ENCODE measurements at places on chromosomes 11 and 22.

- no peak for DNase-seq
Measured at GRCh38 chr11:115214644-115215234, 289.5 kb downstream of the CADM1 start.

DNA sequence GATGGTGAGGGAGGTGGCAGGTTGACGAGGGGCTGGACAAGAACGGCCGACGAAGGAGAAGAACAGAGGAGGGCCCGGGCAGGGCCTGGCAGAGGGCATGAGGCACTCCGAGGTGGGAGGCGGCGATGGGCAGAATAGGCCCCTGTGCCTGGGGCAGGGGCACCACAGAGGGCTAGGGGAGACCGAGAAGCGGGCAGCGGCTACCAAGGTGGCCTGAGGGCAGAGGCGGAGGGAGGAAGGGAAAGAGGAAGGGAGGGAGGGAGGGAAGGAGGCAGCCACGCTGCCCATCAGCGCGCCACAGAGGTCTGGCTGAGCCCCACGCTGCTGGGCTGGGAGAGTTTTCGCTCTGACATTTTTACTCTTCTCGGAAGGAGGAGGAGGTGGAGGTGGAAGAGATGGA is 11.3 kb downstream of the LSP1 start:
- DNase-seq, result no peak

DNA sequence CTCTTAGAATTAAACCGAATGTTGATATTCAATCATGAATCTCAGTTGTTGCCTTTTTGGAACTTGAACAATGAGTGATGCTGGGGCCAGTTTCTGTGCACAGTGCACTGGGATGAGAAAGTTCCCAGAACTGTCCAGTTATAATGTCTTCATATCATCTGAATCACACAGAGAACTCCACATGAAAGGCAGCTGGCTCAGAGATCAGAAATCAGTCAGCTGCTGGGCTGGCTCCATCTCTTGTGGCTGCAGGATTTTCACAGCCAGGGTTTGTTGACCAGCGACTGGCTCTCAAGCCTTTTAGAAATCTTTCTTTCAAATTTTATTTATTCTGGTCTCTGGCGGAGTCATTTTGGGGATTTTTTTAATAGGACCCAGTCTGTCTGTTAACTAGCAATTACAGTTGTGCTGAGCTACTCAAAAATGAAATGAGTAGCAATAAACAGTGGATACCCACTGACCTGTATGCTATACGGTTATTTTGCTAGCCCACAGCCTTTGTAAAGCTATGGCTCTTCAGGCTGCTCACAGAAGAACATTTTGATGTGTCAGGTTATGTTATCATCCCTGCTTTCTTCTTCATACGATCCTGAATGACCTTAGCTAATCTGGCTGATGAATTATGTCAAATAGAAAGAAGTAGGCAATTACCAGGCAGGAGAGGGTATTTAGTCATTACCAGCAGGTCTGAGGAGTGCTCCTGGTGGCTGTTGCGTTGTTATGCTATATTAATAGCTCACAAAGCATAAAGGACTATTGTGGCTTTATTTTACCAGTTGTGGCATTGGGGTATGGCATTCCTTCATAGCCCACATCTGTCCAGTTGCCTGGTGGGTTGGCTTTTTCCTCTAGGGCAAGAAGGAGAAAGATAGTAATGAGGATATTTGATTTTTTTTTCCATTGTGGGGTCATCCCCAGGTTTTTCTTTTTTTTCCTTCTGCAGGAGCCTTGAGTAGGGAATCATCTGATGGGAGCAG is 3.6 kb downstream of the FAT3 start:
- no peak for DNase-seq

DNA sequence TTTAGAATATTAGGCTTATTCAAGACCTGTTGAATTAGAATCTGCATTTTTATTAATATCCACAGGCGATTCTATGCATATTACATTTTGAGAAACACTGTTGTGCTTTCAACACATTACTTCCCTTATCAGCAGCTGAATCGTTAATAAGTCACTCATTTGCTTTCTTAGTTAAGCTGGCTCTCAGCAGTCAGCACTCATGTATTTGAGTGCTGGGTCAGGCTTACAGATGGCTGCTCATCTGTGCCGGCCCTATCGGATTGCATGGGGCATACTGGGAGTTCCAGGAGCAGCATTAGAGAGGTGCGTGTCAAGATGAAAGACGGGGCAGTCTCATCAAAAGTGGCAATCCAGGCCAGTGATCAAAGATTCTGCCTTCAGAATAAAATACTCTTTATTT is 10.8 kb upstream of the OR51L1 start:
- DNase-seq, result no peak

- DNase-seq, result no peak
Measured at GRCh38 chr11:833849-834311, 1.1 kb downstream of the CD151 start.

DNA sequence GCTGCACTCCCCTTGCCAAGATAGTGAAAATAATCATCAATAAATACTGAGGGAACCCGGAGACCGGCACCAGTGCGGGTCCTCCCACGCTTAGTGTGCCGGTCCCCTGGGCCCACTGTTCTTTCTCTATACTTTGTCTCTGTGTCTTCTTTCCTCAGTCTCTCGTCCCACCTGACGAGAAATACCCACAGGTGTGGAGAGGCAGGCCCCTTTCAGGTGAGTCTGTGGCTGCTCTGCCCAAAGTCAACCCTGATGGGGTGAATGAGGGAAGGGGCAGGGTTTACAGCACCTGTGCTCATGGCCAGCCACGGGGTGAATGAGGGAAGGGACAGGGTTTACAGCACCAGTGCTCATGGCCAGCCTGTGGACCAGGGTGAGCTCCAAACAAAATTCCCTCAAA is 4.7 kb downstream of the BET1L start:
- DNase-seq, result no peak

DNA sequence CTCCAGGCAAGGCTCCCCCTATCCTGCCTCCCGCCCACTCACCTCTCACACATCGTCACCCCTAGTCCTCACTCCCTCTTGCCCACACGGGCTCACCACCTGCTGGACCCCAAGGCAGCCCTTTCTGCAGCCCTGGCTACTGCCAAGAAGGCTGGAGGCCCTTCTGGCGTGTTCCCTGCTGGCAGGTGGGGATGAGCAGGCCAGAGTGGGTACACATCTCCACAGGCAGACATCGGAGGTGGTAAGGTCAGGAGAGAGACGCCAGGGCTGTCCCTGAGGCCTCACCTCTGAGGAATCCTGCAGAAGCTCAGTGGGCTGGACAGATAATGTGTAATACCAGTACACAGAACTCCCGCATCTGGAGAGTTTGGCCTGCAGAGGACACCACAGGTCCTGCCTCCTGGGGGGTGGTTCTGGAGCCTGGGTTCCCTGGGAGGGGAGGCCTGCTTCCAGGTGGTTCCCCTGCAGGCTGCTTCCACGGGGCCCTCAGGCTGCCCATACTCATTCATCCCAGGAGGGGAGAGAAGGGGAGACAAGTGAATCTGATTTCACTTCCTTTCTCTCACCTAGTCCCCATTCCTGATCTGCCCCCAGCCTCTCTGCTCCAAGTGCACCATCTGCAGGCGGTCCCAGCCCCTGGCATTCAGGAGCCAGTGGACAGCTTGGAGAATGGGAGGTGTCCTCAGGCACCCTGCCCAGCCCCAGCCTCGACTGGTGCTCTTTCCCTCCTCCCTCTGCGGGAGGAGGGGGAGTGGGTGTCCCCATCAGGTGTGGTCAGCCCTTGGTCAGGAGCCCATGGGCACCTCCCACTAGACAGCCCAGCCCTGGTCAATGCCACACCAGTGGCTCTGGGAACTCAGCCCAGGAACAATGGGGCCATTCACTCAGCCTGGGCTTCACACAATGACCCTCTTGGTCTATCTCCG is 6.1 kb upstream of the CHST1 start:
- no peak for DNase-seq

- DNase-seq, result no peak
Measured at GRCh38 chr22:37370306-37370979, 56.8 kb downstream of the ELFN2 start.

- no peak for DNase-seq
Measured at GRCh38 chr11:5289696-5290095, 12.1 kb downstream of the OR51B4 start.

DNA sequence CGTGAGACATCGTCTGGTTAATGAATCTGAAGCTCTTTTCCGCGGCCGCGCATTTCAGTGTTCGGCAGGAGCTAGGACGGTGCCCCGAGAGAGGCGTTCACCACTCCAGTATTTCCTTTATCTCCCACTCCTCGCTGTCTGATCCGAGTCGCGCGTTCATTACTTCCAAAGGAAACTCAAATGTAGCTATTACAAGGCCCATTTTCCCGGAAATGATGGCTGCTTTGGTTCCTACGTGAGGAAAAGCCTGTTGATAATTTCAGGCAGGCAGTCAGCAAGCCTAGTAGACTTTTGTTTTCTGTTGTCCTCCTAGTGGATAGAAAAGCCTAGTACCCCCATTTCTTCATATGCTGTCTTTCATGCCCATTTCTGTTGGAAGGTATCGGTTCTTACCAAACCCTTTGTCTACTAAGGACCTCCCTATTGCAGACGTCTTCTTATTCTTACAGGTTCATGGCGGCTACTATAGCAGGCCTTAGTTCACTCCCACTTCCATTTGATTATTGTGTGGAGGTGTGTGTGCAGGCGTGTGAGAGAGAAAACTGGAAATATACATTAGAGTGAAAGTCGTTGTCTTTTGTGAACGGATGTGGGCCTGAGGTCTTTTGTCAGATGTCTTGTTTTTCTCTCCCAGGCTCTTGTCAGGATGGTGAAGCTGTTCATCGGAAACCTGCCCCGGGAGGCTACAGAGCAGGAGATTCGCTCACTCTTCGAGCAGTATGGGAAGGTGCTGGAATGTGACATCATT is 737 bp downstream of the RBM4 start:
- peak; percentile 42 for DNase-seq

DNA sequence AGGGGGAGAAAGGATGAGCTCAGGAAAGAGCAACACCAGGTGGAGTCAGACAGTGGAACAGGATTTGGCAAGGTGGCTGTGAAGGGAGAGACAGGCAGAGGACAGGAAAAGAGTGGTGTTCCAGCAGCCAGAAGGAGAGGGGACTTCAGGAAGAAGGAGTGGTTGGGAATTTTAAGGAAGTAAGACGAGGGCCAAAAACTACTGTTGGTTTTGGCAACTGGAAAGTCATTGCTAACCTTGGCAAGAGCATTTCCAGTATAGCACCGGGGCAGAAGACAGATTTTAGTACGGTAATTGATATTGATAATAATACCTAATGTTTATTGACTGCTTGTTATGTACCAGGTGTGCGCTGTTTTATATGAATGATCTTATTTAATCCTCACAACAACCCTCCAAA is 15.4 kb upstream of the DDX6 start:
- no peak for DNase-seq

- no peak for DNase-seq
Measured at GRCh38 chr11:748007-748359, 719 bp downstream of the TALDO1 start.

- no peak for DNase-seq
Measured at GRCh38 chr11:105202422-105202821, 62.9 kb upstream of the CARD18 start.

- no peak for DNase-seq
Measured at GRCh38 chr22:31595271-31595670, 66.7 kb downstream of the PISD start.

GRCh38 chr11:62786318-62787004 is 741 bp upstream of the TMEM179B start:
- peak; percentile 78 for DNase-seq

GRCh38 chr22:48180631-48181030 is 1418.2 kb downstream of the TBC1D22A start:
- DNase-seq, result no peak

GRCh38 chr11:114152162-114152561 is 92.7 kb downstream of the ZBTB16 start:
- no peak for DNase-seq

GRCh38 chr11:71538666-71538990 is 803 bp downstream of the KRTAP5-8 start:
- DNase-seq, result no peak

DNA sequence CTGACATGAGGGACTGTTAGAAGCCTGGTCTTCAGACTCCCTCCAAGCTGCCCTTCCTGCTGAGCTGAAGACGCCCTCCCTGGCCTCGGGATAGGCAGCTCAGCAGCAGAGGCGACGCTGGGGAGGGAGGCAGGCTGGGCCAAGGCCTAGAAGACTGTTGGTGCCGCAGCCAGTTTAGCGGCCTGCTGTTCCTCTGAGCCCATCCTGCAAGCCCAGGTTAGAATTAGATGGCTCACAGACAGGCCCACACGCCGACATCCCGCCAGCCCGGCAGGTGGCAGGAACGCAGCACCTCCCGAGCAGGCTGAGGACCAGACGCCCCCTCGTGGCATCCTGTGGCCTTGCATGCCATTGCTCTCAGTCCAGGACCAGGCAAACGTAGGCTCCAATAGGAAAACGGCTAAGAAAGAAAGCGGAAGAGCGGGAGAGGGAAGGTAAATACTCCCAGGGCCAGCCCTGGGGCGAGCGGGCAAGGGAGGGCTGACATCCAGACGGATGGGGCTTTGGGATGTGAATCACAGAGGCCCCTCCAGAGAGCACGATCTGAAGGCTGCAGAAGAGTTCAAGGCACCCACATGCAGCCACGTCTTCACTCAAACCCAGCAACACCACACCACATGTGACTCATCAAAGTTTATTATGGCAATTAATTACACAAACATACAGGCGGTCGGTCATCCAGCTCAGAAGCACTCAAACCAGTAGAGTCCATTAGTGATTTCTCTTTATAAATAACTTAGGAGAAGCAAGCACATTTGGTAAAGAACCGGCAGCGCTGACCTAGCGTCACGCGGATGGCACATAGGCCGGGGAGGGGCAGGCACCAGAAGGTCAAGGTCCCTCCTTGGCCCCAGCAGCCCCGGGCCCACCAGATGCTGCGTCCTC is 27.6 kb downstream of the CD5 start:
- DNase-seq, result no peak

- DNase-seq, result no peak
Measured at GRCh38 chr11:20353829-20354434, 9.6 kb upstream of the HTATIP2 start.

DNA sequence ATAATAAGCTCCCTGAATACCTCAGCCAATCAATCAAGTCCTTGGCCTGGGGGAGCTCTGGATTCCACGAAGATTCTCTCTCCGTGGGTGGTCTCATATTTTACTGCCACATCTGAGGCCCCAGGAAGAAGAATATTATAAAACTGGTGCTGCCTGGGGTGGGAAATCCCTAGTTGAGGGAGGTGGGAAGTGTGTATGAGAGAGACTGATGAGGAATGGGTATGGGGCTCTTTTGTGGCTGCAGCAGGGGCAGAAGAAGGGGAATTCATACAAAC is 71.5 kb downstream of the SYN3 start:
- no peak for DNase-seq

GRCh38 chr22:29218758-29219408 is 13.2 kb downstream of the EMID1 start:
- DNase-seq, result no peak

GRCh38 chr11:19712281-19713195 is at the start of gene NAV2:
Gene NAV2 (plus strand): TSS chr11:19712837. CDS start chr11:19713696, 859 bp downstream.
- DNase-seq, result peak; percentile 25

All from activated naive CD4-positive, alpha-beta T cell (primary cell).